ENCODE measurements at places on chromosomes 6 and 20.

GRCh38 chr6:166417285-166417691 lies 34.5 kb upstream of the MPC1 start:
- DNase-seq: no peak

- DNase-seq: no peak
These were observed 21.3 kb downstream of the DSP start for GRCh38 chr6:7562769-7563168.

GRCh38 chr20:17617212-17617867 lies 47.5 kb downstream of the DSTN start:
- no peak for DNase-seq

DNA sequence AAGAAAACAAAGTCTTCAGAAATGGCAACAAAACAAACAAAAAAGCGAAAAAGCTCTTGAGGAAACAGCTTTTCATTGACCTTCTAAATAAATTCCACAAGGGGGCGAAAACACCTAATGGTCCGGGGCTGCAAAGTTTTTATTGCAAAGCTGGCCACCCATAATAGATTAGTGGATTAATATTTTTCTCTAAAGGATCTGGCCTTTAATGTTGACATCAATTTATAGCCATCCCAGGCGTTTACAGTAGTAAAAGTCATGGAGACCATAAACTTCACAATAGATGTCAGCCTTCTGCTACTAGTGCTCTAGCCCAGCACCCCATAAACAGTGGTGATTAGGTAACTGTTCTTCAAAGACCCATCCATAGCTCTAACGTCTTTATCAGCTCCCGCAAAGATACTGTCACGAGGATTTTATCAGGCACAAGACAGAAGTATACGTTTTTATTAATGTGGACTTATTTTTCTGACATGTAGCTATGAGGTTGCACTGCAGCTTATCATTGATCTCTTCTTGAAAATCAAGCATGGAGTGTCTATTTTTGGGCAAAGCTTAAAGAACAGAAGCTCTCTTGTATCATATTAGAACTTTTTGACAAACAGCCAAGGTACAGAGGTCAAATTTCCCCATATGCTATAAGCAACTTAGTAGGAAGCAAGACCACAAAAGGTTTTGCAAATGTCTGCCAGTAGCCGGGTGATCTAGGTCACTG lies 4.7 kb downstream of the CITED2 start:
- DNase-seq: peak; percentile 71

DNA sequence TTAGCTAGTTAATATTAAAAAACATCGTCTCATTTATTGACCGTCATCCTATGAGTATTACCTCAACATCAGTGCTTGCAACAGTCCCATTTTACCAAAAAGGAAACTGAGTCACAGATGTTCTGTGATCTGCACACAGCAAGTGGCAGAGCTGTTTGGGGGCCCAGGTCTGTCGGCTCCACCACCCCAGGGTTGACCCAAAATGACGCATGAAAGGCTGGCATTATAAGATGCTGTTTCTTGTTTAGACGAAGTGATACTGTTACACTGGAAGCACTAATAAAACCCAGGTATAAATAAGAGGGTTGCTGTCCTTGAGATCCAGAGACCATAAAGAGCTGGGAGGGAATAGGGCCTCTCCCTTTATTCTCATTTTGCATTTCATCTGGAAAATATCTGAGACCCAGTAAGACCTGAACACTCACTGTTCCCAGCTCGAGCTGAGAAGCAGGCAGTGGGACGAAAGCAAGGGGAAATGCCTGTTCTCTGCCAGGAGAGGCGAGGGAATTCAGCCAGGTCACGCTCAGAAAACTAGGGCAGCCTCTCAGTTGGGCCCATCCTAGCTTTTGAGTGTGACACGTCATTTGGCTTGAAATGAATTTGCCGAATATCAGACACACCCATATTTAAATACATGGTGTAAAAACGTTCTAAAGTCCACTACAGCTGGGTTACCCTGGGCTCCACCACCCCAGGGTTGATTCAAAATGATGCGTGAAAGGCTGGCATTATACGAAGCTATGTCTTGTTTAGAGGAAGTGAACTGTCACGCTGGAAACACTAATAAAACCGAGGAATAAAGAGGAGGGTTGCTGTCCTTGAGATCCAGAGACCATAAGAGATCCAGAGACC lies 1.4 kb upstream of the MICAL1 start:
- DNase-seq: no peak

- no peak for DNase-seq
These were observed 69.9 kb upstream of the SYNJ2 start for GRCh38 chr6:157911786-157912185.

DNA sequence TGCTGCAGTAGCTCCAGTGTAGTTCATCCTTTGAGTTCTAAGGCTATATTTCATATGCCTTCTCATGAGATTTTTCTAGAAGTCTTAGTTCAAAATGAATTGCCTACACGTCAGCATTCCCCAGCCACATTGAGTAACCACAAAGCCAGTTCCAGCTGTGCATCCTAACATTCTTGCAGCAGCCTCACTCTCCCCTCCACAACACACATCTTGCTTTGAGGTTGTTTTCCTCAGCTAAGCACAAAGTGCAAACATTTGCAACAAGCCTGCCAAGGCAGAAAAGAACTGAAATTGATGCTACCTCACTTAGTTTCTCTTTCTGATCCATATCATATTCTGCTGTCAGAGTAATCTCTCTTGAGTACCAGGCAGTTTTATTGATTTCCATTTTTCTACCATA lies 160.7 kb upstream of the KCNQ5 start:
- DNase-seq: no peak

DNA sequence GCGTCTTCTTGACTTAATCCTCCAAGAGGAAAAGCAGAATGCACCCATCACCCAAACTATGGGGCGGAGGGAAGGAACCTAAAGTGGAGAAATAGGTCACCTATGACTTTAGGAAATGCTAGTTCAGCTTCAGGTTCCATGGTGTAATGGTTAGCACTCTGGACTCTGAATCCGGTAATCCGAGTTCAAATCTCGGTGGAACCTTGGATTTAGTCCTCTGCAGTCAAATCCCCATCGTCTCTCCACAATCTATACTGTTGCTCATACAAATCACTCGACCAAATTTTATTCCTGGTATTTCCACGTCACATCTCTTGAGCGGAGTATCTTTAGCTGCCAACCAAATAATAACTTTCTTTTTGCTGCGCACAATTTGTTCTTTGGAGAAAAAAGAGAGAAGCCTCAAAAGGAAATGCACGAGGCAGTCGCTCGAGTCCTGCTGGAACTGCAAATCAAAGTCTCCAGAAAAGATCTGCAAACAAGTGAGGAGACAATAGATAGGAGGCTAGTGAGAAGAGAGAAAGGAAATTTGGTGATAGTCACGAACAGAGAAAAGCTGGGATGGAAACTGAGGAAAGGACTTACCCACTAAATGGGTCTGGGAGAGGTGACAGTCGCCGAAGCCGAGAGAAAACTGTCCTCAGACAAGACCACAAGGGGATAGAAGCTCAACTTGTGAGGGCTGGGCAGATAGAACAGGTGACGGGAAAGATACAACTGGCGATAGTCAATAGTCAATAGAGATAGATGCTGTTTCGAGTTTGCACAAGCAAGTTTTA lies 16.6 kb downstream of the POM121L2 start:
- peak; percentile 27 for DNase-seq

DNA sequence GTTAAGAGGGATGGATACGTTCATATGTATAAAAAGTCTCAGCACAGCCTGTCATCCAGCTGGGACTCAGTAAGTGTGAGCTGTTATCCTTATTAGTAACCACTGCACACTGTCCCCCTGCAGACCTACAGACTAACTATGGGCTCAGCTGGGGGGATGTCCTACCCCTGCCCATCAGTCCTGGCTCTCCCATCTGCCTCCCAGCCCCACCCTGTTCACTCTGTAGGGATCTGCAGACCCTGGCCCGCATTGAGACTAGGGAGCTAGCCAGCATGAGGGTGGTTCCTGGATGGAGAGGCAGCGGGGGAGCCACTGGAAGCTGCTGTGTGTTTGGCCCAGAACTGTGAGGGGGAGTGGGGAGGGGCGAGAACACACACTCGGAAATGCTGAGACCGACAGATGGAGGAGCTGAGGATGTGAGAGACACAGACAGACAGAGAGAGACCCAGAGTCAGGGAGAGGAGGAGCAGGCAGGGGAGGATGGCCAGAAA lies 17.1 kb downstream of the XKR7 start:
- no peak for DNase-seq

GRCh38 chr20:23069108-23069507 lies 17.0 kb downstream of the CD93 start:
- no peak for DNase-seq

- DNase-seq: no peak
These were observed 7.2 kb downstream of the PYGB start for GRCh38 chr20:25254986-25255680.

DNA sequence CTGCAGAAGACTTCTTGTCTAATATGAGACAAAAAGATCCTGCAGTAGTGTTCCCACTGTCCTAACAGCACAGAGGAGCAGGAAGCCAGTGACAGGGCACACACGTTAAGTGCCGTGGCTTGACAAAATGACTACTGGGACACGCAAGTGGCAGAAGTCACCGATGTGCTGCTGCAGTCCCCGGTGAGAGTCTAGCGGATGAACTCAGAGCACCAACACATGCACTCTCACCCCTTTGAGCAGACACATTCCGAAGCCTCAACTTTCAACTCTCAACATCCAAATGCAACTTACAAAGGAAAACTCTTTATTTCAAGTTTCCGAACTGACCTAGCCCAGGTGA lies 898 bp downstream of the LAMA4 start:
- no peak for DNase-seq

DNA sequence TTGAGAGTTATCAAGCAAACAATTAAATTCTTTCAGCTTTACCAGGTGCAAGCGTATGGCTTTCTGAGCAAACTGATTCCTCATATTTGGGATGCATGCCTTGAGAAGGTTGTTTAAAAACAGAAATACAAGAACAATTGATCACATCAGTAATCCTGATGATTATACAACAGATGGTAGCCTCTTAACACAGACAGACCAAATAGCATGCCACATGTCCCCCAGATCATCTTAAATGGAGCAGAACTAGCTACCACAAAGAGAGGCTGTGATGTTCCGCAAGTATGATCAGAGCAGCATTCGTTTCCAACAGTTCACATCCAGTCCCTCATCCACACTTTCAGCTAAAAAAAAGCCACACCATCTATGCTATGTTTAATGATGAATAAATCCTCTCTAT lies 246.2 kb upstream of the NRSN1 start:
- no peak for DNase-seq

- no peak for DNase-seq
These were observed 54.7 kb downstream of the PHF20 start for GRCh38 chr20:35826397-35826998.

DNA sequence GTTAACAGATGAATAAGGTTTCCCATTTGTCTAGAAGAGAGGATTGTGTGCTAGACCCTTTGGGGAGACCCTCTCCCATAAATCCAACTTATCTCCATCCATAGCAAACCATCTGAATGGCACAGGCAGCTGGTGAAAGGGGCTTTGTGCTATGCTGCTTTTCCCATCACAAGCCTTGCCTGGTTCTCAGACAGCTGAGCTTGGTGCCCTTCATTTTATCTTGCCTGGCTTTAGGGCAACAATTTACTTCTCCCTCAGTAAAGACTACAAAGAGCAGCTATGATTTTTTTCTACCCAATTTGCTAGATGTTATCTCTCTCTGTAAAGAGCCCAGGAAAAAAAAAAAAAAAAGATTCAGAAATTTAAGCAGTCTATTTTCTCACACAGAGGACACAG lies 117.0 kb upstream of the COL21A1 start:
- no peak for DNase-seq

GRCh38 chr20:51803148-51803854 lies 980 bp upstream of the SALL4 start:
- DNase-seq: no peak

DNA sequence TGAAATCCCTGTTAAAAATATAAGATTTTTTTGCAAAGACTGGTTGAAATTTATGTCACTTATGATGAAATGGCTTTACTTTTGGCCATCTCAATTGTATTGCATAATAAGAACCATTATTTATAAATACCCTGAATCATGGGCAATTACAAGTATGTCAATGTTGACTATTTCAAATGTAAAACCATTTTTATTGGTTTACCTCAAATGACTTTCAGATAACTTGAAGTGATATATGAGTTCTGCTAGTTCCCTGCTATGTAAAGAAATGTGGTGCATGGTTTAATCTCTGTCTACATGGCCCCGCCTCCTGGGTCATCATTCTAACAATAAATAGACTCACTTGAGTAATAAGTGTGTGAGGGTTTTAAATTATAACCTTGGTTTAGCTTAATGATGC lies 275.6 kb upstream of the PREP start:
- DNase-seq: no peak

DNA sequence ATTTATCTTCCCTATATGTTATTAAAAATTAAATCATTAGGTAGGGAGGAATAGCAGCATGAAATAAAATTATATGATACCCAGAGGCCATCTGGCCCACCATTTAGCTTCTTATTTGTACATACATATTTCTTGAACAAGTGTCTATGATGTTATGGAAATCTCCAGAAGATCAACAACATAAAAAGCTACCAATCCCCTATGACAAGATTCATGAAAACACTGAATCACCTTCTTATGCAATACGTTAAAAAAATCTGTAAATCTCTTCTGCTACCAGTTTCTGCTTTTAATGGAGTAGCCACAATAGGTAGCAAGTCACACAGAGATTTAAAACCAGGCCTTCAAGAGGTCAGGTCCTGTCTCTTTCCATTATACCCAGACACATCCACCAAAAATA lies 125.8 kb upstream of the ENPP5 start:
- DNase-seq: no peak

DNA sequence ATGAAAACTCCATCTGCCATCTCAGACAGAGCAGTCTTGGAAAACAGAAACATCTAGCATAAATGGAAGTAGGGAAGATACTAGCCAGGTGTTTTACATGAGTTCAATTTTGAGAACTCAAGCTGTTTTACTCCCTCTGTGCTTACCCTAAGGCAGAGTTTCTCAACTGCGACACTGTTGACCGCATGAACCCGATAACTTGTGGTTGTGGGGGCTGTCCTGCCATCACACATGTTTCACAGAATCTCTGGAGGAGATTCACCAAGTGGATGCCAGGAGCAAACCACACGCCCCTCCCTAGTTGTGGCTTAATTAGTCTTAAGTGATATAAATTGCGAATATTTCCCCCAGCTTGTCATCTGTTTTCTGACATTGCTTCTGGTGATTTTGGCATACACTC lies 2.3 kb upstream of the SERPINB6 start:
- DNase-seq: no peak

DNA sequence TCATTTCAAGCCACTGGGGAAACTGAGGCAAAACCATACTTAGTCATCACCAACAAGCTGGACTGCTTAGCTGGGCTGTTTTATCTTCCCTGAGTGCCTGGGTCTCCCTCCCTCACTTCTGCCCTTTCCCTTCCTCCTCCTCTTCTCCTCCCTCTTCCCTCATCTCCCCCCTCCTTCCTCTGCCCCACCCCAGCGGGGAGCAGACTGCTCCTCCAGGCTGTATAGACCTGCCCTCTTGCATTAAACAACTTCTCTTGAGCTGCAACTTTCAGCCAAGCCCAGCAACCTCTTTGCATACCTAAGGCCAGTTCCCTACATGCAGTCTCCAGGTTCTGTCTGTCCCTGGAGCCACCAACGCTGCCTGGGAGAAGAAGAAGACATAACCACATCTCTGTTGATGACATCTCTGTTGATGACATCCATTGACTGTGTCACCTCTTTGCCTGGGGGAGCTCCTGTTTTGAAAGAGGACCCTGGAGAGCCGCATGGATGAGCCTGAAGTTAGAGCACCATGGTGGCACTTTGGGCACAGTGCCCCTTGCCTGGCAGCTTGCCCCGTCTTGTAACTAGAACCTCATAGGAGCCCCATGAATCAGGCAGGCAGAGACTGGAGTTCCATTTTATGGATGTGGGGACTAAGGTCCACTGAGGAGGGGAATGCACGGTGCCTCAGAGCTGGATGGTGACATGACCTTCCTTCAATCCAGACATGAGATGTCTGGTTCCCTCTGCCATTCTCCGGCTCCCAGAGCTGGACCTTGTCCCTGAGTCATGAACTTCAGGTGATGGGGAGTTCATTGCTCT lies 7.8 kb upstream of the BPIFB6 start:
- no peak for DNase-seq

All from amniotic stem cell (primary cell).